ENCODE measurements at places on chromosomes 6 and 20. TPM values are rescaled to one million over a fixed set of nuclear protein-coding genes. Genes with fewer than 3 reads are reported as not detected.
A peak's percentile ranks its signal among the peaks of the same experiment; 100 is the strongest.

GRCh38 chr6:86969573-86969972 is 32.2 kb downstream of the HTR1E start:
- H3K4me3 ChIP-seq = no peak overlapping the region
- no peaks in the 10 kb centered on the region for H3K4me1 ChIP-seq
- H3K27ac ChIP-seq = no peak overlapping the region
- no peaks in the 10 kb centered on the region for H3K36me3 ChIP-seq
- no peaks in the 10 kb centered on the region for H3K27me3 ChIP-seq

GRCh38 chr6:30447237-30447636 is 42.1 kb upstream of the HLA-E start:
- peak; percentile 73 for DNase-seq
- peaks cover 2% of the 10 kb centered on the region for H3K4me1 ChIP-seq
- H3K36me3 ChIP-seq = no peaks in the 10 kb centered on the region
- no peak overlapping the region for H3K27ac ChIP-seq
- no peak overlapping the region for H3K4me3 ChIP-seq
- H3K27me3 ChIP-seq = peaks cover 26% of the 10 kb centered on the region

DNA sequence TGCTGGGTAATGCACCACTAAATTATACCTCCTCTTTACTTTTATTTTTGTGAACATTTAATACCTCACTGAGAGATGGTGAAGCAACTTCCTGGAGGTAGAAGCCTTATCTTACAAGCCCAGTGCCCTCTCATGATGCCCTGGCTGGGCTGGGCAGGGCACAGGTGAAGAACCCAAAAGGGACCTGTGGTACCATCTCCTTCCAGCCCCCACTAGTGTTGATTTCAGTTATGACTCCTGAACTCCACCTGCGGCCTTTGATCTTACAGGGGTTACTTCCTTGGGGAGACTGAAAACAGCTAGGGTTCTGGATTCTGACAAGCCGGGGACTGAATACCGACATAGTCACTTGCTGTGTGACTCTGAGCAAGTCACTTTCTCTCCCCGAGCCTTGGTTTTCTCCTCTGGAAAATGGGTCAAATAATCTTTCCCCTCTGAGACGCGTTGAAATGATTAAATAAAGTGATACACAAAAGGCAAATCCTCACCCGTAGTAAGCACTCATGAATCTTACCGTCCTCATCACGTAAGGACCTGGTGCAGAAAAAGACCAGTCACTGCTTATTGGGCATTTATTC is 1.2 kb downstream of the SLC13A3 start:
- no peaks in the 10 kb centered on the region for H3K4me1 ChIP-seq
- H3K36me3 ChIP-seq = no peaks in the 10 kb centered on the region
- no peak for DNase-seq
- no peak overlapping the region for H3K27ac ChIP-seq

- H3K4me1 ChIP-seq = no peaks in the 10 kb centered on the region
- H3K4me3 ChIP-seq = no peak overlapping the region
- H3K27me3 ChIP-seq = no peaks in the 10 kb centered on the region
- no peak overlapping the region for H3K27ac ChIP-seq
- no peak for DNase-seq
Observed at GRCh38 chr20:11027224-11027623, 353.4 kb upstream of the JAG1 start.

Gene FAM184A
- polyA plus RNA-seq = 6.3 TPM

Gene ZC2HC1B
- not detected for polyA plus RNA-seq
